Endodermal cell (in vitro differentiated cells): ENCODE measurements at places on chromosomes 5 and 9.

- H3K36me3 ChIP-seq: no peaks in the 10 kb centered on the region
- peaks cover 45% of the 10 kb centered on the region for H3K27me3 ChIP-seq
- no peak for DNase-seq
- no peak overlapping the region for H3K4me3 ChIP-seq
These were observed 282.9 kb upstream of the WWC1 start for GRCh38 chr5:168008555-168008954.

DNA sequence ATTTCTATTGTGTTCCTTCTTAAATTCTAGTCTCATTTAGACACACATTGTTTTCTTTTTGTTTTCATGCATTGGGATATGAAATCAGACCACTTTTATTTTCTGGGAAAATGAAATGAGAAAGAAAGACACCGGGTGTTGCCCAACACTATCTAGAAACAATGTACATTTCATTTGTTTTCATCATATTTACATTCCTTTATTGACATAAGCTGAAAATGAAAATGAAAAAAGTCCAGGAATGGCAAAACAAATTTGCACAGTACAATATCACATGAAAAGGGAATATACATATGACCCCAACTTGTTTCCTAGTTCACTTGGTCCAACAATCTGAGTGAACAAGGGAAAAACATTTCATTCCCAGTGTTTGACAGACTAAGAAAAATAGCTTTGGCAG is 20.7 kb downstream of the IFNE start:
- no peak overlapping the region for H3K27ac ChIP-seq
- no peaks in the 10 kb centered on the region for H3K4me1 ChIP-seq
- no peak for DNase-seq
- H3K36me3 ChIP-seq: no peaks in the 10 kb centered on the region
- no peak overlapping the region for H3K4me3 ChIP-seq

GRCh38 chr5:6574537-6575245 is 58.2 kb downstream of the NSUN2 start:
- H3K36me3 ChIP-seq: no peaks in the 10 kb centered on the region
- H3K27me3 ChIP-seq: peaks cover 4% of the 10 kb centered on the region
- H3K4me1 ChIP-seq: no peaks in the 10 kb centered on the region
- H3K4me3 ChIP-seq: no peak overlapping the region

- no peak overlapping the region for H3K27ac ChIP-seq
- no peak for DNase-seq
- H3K36me3 ChIP-seq: no peaks in the 10 kb centered on the region
- H3K4me3 ChIP-seq: no peak overlapping the region
These were observed 29.3 kb downstream of the SLC6A7 start for GRCh38 chr5:150219142-150219541.

DNA sequence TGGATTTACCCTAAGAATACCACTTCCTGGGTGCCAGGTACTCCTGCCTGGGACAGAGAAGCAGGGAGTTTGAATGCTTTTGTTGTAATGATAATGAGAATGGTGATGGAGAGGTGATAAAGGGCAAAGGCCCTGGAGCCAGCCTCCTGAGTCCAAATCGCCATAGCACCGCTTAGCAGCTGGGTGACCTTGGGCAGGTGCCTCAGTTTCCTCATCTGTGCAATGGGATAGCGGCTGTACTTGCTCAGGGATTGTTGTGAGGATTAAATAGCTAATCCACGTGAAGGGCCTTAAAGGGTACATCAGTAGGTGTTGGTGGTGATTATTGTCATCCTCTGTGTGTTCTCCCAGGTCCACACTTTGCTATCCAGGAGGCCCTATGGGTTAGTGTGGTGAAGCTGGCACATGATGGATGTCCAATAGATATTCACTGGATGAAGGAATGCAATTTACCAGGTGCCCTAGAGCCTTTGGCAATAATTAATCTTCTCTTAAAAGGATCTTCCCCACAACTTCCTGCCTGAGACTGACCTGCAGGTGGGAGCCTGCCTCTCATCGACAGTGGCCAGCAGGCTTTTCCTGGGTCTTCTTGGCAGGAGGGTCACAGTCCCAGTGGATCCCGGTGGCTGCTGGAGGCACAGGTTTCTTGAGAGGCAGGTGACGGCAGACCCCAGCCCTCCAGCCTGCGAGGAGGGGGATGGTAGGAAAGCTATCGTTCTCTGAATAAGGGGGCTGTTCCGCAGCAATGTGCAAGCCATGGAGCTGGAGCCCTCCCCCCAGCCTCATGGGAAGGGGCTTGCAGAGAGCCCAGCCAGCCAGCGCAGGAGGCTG is 160.2 kb downstream of the MACROH2A1 start:
- no peaks in the 10 kb centered on the region for H3K4me1 ChIP-seq
- H3K27me3 ChIP-seq: peaks cover 13% of the 10 kb centered on the region
- no peak overlapping the region for H3K27ac ChIP-seq
- H3K36me3 ChIP-seq: no peaks in the 10 kb centered on the region
